ENCODE measurements at places on chromosomes 7 and 10. TPM values are rescaled to one million over a fixed set of nuclear protein-coding genes. Genes with fewer than 3 reads are reported as not detected.

The CHST12 gene
- 29.6 TPM for total RNA-seq

DNA sequence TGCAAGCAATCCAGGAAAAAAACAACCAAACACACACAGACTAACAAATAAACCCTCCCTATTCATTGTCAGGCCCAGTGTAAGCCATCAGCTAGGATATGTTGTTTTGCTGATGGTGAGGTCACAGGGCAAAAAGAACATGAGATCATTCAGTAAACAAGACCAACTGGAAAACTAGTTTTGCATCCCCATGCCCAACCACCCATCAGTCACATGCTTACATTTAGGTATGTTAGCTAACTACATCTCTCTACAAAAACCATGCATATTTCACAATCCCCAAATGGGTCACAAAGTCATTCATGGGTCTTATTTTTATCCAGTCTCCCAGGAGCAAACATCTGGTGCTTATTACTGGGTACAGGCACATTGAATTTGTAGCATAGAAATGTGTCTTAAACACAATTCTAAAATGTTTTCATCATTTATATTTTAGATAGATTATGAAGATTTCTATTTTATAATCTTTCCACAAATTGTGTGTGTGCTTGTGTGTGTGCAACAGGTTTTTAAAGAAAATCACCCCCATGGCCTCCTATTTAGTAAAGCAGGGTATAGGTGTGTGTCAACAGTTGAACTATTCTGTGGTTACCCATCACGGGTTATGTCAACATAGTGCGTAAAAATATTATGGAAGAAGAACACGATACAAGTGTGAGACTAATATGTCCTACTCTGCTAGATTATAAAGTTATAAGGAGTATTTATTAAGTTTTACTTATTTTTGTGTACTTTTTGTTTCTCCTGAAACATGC, 103.8 kb upstream of the AKR1E2 start:
- H3K27ac ChIP-seq, result no peak overlapping the region
- DNase-seq, result no peak
- H3K27me3 ChIP-seq, result peaks cover 13% of the 10 kb centered on the region
- H3K4me1 ChIP-seq, result no peaks in the 10 kb centered on the region

DNA sequence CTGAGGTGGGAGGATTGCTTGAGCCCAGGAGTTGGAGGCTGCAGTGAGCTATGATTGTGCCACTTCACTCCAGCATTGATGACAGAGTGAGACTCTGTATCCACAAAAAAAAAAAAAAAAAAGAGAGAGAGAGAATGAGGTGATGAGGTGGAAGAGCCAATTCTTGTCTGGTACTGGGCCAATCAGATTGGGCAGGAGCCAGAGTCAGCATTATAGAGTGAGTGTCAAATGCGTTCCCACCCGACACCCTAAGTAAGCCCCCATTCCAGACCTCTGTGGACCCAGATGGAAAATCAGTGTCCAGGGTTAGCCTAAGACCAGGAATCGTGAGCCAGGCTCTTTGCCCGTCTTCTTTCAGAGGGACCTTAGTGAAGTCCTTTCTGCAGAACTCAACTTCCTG, 83.9 kb downstream of the WIPF3 start:
- no peaks in the 10 kb centered on the region for H3K4me1 ChIP-seq
- DNase-seq, result no peak
- H3K27me3 ChIP-seq, result no peaks in the 10 kb centered on the region
- no peaks in the 10 kb centered on the region for H3K36me3 ChIP-seq

The HNRNPF gene
- total RNA-seq, result 514 TPM

The NEUROD6 gene
- not detected for total RNA-seq

- H3K4me3 ChIP-seq, result peak overlapping the region; percentile 19
- H3K27ac ChIP-seq, result no peak overlapping the region
Measured at GRCh38 chr10:75405598-75406461, 4.3 kb upstream of the ZNF503 start.

- no peak overlapping the region for H3K4me3 ChIP-seq
- no peak overlapping the region for H3K27ac ChIP-seq
- DNase-seq, result no peak
- H3K27me3 ChIP-seq, result peaks cover 15% of the 10 kb centered on the region
Measured at GRCh38 chr7:144391823-144392255, 11.7 kb downstream of the NOBOX start.

- no peaks in the 10 kb centered on the region for H3K36me3 ChIP-seq
- no peaks in the 10 kb centered on the region for H3K27me3 ChIP-seq
- no peak overlapping the region for H3K4me3 ChIP-seq
- no peak overlapping the region for H3K27ac ChIP-seq
- DNase-seq, result no peak
Measured at GRCh38 chr10:105864854-105865253, 1223.8 kb downstream of the SORCS3 start.

DNA sequence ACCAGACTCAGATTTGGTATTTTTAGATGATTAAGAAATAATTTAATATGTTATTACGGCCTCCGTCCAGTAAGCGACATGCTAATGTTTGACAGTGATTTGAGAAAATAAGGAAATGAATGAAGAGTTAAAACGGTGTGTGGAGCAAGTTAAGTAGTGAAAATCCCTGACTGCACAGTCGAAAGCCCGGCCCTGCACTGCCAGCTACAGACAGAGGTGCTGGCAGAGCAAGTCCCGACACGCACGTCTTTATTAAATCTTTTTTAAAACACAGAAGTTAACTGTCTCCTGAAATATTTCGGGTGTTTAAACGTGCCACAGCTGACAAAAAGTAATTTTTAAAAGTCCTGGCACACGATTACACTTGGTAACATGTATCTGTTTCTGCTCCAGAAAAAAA, 293.4 kb upstream of the RNF32 start:
- no peaks in the 10 kb centered on the region for H3K4me1 ChIP-seq
- DNase-seq, result no peak
- no peaks in the 10 kb centered on the region for H3K36me3 ChIP-seq

The RBP3 gene
- total RNA-seq, result not detected

DNA sequence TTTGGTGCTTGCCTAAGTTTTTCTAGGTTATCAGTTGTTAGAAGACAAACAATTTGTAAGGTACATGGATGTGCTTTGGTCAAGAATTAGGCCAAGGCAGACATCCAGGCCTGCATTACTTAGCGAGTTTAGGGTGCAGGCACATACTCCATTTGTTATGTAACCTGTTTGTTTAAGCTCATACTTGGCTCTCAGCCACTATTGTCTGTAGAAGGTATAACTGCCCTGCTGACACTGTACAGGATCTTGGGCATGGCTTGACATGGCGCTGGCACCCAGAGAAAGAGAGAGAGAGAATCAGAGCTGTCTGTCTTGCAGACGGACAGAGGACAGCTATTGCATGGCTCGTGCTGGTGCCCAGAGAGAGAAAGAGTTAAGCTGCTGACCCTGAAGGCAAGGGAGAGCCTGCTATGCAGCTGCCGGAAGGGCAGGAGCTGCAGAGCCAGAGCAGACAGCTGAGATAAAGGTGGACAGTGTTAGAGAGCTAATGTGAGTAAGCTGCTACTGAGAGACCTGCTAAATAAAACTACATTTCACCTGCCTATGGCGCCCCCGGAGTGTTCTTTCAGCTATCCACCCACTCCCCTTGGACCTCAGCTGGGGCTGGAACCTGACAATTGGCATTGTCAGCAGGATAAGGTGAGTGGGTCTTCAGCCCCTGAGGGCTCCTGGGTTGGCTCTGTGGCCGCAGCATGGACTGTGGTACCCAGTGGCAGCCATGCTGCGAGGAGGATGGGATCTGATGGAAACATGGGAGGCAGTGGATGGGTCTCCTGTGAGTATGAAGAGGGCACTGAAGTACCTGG, 120.9 kb upstream of the TMEM106B start:
- DNase-seq, result no peak
- no peaks in the 10 kb centered on the region for H3K36me3 ChIP-seq
- H3K27me3 ChIP-seq, result peaks cover 12% of the 10 kb centered on the region
- no peak overlapping the region for H3K4me3 ChIP-seq

DNA sequence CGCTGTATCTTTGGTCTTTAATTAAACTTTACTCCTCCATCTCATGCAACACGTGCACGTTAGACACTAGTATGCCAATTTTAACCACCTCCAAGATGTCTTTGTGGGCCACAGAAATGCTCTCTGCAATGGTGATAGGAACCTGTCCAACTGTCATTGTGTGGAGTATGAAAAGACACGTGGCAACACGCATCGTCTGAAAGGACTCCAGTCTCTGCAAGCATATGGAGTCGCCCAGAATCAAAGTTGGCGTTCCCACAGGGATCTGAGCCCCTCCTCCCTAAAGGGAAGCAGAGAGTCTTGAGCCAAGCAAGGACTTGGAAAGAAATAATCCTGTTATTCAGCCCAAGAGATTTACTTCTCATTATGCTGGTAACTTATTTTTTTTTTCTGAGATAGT, 301.1 kb downstream of the CALN1 start:
- no peaks in the 10 kb centered on the region for H3K4me1 ChIP-seq
- DNase-seq, result no peak
- no peak overlapping the region for H3K27ac ChIP-seq
- peaks cover 2% of the 10 kb centered on the region for H3K27me3 ChIP-seq
- no peaks in the 10 kb centered on the region for H3K36me3 ChIP-seq

DNA sequence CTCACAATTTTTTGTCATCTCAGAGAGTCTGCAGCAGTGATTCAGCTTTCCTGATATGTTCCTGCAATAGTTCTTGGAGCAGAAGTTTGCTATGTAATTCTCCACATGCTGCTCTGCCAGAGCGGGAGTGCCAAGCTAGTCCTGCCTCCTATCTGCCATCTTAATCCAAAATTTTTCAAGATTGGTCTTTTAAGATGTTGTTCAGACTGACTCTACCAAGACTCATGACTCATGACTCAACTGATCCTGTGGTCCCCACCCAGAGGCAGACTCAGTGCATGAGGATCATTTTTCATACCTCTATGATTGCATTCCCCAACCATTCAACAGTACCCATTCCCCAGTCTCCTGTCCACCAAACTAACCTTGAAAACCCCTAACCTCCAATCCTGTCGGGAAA, 470.8 kb downstream of the INHBA start:
- no peaks in the 10 kb centered on the region for H3K27me3 ChIP-seq
- no peak overlapping the region for H3K27ac ChIP-seq
- H3K4me1 ChIP-seq, result no peaks in the 10 kb centered on the region
- no peak overlapping the region for H3K4me3 ChIP-seq
- peaks cover 10% of the 10 kb centered on the region for H3K36me3 ChIP-seq

DNA sequence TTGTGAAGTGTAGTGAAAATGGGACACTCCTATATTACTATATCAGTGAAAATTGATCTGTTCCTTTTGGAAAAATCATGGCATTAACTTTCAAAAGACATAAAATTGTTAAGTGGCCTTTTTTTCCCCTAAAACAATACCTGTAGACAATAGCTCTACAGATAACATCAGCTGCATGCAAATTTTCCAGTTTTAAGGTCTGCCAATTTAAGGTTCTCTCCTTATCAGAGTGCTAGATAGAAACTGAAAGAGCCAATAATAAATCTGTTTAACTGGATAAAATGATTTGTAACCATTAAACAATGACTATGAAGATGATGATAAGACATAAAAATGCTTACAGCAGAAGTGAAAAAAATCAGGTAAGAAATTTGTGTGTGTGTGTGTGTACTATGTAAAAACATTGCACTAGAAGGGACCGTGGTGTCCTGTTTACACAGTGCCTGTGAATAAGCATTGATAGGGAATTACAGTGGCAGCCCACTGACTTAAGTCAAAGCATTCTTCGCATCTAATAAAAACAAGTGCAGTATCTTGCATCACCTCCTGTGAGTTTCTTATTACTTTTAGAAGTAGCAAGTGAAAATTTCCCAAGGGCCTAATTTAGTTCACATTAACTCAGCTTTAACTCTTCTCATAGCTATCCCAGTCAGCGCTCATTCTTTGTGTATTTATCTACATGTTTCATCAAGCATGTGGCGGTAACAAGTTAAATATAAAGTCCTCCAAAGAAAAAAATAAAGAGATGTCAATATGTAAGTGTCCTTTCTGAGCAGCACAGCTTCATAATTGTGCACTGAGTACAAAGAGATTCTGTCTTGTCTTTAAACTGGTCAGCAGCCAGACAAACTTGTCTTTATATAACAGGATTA, 261.9 kb downstream of the ARL4A start:
- DNase-seq, result no peak
- no peak overlapping the region for H3K4me3 ChIP-seq
- no peaks in the 10 kb centered on the region for H3K27me3 ChIP-seq
- H3K4me1 ChIP-seq, result no peaks in the 10 kb centered on the region

DNA sequence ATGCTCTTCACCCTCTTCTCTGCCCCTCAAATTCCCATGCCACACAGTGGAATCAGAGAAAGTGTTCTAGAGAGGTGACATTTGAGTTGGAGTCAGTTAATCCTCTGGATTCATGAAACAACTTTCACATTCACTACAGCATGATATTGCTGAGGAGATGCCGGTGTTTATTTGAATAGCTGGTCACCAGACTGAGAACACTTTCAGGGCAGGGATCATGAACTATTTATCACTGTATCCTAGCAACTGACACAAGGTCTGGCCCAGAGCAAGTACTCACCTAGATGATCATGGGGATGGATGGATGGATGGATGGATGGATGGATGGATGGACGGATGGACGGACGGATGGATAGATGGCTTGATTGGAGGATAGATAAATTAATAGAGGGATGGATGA, 116.7 kb upstream of the ZMIZ1 start:
- no peak overlapping the region for H3K4me3 ChIP-seq
- DNase-seq, result no peak

GRCh38 chr7:149664666-149665065, 108.7 kb downstream of the ZNF467 start:
- DNase-seq, result no peak
- no peak overlapping the region for H3K27ac ChIP-seq
- H3K36me3 ChIP-seq, result no peaks in the 10 kb centered on the region
- H3K4me1 ChIP-seq, result no peaks in the 10 kb centered on the region
- H3K27me3 ChIP-seq, result peaks cover 37% of the 10 kb centered on the region
- H3K4me3 ChIP-seq, result no peak overlapping the region

The IDI2 gene
- not detected for total RNA-seq

DNA sequence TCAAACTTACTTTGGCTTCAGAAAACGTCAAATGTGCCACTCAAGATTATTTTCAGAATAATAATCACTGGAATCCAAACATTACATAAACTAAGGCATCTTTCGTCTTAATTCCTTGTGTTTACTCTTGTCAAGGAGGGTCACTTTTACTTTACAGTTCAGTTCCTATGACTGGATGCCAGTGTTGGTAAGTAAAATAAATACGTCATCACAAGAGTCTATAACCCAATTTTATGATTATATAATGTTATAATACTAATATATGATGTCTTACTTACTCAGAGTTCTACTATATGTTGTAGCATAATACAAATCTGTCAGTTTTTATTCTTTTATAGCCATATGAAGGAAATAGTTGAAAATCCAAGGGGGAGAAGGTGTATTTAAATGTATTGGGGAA, 123.8 kb downstream of the GPR85 start:
- H3K4me1 ChIP-seq, result no peaks in the 10 kb centered on the region
- peaks cover 56% of the 10 kb centered on the region for H3K27me3 ChIP-seq
- no peak for DNase-seq
- H3K4me3 ChIP-seq, result no peak overlapping the region
- no peaks in the 10 kb centered on the region for H3K36me3 ChIP-seq

GRCh38 chr7:36244429-36244828, 91.4 kb downstream of the EEPD1 start:
- no peaks in the 10 kb centered on the region for H3K4me1 ChIP-seq
- no peak overlapping the region for H3K4me3 ChIP-seq
- no peaks in the 10 kb centered on the region for H3K36me3 ChIP-seq

The LMTK2 gene
- total RNA-seq, result 31.0 TPM

- no peaks in the 10 kb centered on the region for H3K27me3 ChIP-seq
- H3K4me1 ChIP-seq, result no peaks in the 10 kb centered on the region
- H3K4me3 ChIP-seq, result no peak overlapping the region
- H3K36me3 ChIP-seq, result no peaks in the 10 kb centered on the region
- no peak overlapping the region for H3K27ac ChIP-seq
Measured at GRCh38 chr7:95780665-95781064, 8.3 kb downstream of the DYNC1I1 start.

- no peaks in the 10 kb centered on the region for H3K27me3 ChIP-seq
- no peak overlapping the region for H3K27ac ChIP-seq
- H3K4me1 ChIP-seq, result peaks cover 4% of the 10 kb centered on the region
- no peak overlapping the region for H3K4me3 ChIP-seq
- H3K36me3 ChIP-seq, result no peaks in the 10 kb centered on the region
- no peak for DNase-seq
Measured at GRCh38 chr10:1674501-1674900, 62.8 kb downstream of the ADARB2 start.

Data from natural killer cell treated with Interleukin-12 subunit alpha and Interleukin-12 subunit beta and Interleukin-15 and Interleukin-18, amount 100 ng/mL, for 72 hours (primary cell).